ENCODE measurements at places on chromosomes 6 and 20. TPM values are rescaled to one million over a fixed set of nuclear protein-coding genes. Genes with fewer than 3 reads are reported as not detected.

LSM2 gene
- 17.9 TPM for total RNA-seq

RNF182 gene
- total RNA-seq = 0.40 TPM

GCNT2 gene
- 4.0 TPM for total RNA-seq

TP53TG5 gene
- total RNA-seq = not detected

GNAS-AS1 gene
- 1.2 TPM for total RNA-seq

AAR2 gene
- total RNA-seq = 19.9 TPM

CCN5 gene
- 0.93 TPM for total RNA-seq

CLDN20 gene
- total RNA-seq = not detected

BIRC7 gene
- 0.06 TPM for total RNA-seq

BPIFA1 gene
- not detected for total RNA-seq

WFDC12 gene
- total RNA-seq = not detected

PAX1 gene
- total RNA-seq = not detected
